ENCODE measurements at places on chromosomes 11 and 22.

GRCh38 chr22:36594569-36594968 lies 65.6 kb upstream of the EIF3D start:
- DNase-seq, result no peak

- DNase-seq, result no peak
Measured at GRCh38 chr11:116929414-116930090, 92.1 kb upstream of the APOA1 start.

- DNase-seq, result no peak
Measured at GRCh38 chr11:70128435-70128906, 50.4 kb downstream of the ANO1 start.

DNA sequence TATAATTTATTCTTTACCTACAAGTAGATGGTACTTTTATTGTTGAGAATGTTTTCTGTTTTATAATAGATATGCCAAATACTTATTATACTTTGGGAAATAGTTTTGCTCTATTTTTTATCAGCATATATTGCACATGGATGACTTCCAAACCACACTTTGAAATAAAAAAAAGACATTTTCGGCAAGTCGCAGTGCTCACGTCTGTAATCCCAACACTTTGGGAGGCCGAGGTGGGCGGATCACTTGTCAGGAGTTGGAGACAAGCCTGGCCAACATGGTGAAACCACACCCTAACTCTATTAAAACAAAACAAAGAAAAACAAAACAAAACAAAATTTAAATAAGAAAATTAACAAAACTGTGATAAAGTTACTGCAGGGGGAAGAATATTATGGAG lies 983.9 kb upstream of the CNTN5 start:
- DNase-seq, result no peak

GRCh38 chr22:30781271-30781875 lies 86.7 kb downstream of the OSBP2 start:
- no peak for DNase-seq

GRCh38 chr11:73539506-73540084 lies 58.3 kb downstream of the FAM168A start:
- DNase-seq, result no peak

DNA sequence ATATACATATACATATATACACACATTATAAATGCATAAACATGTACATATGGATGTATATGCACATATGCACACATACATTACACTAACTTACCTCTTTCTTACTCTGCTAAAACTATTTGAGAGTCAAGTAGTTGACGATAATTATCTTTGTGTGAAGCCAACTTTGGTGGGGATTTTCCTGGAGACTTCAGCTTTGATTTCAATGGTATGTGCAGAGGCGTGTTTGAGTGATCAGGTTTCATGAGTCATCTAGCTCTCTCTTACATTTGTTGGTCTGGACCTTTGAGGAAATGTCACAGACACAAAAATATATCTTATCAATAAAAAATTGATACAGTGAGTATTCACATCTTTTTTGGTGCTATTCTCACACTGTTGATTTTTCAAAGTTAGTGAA lies 769.1 kb upstream of the LUZP2 start:
- DNase-seq, result no peak

- no peak for DNase-seq
Measured at GRCh38 chr11:628056-628455, 1.1 kb upstream of the SCT start.

GRCh38 chr11:128481135-128481534 lies 106.2 kb downstream of the ETS1 start:
- no peak for DNase-seq

- DNase-seq, result no peak
Measured at GRCh38 chr11:107018219-107018901, at the start of gene GUCY1A2. Gene GUCY1A2 (minus strand): TSS chr11:107018476. CDS start chr11:107018055, 421 bp downstream.

DNA sequence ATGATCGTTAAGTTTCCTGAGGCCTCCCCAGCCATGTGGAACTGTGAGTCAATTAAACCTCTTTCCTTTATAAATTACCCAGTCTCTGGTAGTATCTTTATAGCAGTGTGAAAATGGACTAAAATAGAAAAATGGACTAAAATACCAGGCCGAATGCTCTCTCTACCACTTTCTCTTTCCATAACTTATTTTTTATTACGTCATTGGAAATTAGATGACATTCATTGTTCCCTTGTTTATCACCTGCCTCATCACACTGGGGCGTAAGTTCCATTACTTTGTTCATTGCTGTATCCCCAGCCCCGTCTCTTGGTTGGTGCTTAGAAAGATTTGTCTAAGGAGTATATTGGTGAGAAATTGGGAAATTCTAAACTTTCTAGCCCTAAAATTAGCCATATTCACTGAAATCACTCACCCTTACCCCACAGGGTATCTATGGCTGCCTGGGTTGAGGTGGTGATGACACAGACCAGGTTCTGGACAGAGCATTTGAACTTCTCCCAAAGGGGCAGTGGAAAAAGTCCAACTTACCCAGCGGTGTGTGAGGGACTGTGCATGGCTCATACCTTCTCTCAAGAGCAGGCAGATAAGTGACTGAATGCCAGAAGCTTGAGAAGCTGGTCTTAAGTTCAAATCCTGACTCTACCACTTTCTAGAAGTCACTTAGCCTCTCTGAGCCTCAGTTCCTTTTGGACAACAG lies 50.9 kb upstream of the TP53I11 start:
- DNase-seq, result no peak

DNA sequence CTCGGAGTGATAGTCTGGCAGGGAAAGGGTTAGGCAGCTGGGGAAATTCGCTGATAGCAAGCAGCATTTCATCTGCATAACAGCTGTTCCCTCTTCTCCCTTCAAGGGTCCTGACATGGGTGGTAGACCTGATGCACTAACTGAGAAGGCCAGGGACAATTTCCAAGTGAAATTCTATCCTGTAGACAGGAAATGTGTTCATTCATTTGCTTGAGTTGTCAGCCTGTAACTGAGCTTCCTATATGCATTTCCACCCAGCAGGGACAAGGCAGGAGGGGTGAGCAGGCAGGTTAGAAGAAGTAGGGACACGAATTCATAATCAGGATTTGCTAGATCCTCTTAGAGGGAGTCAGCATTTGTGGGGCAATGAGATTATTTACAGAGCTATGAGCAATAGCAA lies 154.3 kb upstream of the NCAM1 start:
- no peak for DNase-seq

DNA sequence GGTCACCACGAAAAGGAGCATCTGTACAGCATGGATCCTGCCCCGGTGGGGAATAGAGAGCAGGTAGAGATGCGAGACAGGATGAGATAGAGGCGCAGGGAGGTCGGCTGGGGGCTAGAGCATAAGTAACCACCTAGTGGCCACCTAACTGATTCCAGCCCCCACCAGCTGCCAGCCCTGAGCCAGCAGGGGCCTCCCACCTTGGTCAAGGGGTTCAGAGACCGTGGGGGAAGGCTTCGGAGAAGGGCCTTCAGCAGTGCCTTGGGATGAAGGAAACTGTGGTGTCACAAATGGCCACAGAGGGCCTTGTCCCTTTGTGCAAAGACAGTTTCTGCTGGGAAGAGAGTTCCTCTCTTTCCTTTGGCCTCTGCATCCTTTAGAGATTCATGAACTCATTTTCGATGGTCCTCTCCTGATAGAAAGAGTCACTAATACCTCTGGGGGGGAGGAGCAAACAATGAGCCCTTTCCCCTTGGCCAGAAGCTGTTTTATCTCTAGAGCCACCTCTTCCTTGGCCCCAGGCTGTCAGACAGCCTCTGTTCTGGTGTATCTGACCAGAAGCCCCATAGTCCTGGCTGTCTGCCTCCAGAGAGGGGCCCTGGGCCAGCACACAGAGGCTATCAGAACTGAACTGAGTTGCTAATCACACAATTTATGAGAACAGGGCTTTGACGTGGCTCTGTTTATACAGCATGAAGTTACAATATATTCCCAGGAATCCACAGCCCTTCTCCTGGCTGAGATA lies 146.0 kb downstream of the PARVA start:
- DNase-seq, result no peak

DNA sequence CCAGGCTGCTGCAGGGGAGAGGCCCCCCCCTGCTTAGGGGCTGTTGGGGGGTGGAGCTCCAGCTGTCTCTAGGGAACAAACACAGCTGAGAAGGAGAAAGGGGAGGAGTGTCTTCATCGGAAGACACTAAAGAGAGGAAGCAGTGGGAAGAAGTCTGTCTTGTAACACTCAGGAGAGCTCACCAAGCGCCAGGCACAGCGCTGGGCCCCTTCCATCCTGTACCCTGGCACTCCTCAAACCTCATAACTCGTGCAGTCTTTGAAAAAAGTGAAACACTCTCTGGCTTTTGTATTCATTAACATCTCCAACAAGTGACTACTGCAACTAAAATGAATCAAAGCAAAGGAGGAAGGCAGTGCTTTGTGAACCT lies 67.4 kb upstream of the PRDM11 start:
- no peak for DNase-seq

- no peak for DNase-seq
Measured at GRCh38 chr22:49937758-49938564, 19.5 kb downstream of the CRELD2 start.

DNA sequence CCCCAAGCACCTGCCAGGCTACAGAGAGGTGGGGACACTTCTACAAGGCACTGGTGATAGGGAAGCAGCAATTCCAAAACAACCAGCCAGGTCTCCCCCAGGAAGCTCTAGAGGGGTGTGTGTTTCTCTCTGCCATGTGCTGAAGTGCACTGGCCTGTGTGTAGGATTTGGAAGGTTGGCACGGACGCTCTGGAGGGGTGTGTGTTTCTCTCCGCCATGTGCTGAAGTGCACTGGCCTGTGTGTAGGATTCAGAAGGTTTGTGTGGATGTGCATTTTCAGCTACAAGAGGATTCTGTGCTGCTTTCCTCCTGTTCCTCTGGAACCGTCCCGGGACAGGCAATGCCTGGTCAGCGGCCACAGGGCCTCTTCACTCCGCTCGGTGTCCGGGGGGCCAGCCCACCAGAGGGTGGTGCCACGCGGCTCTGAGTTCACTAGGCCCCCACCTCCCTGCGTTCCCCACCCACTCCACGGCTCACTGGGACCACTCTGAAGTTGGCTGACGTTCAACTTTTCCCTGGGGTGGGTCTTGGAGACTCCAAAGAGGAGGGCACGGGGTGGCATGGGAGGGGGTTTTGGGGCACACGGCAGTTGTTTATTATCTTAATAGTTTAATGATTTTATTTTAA lies 552.8 kb downstream of the BRD1 start:
- no peak for DNase-seq

DNA sequence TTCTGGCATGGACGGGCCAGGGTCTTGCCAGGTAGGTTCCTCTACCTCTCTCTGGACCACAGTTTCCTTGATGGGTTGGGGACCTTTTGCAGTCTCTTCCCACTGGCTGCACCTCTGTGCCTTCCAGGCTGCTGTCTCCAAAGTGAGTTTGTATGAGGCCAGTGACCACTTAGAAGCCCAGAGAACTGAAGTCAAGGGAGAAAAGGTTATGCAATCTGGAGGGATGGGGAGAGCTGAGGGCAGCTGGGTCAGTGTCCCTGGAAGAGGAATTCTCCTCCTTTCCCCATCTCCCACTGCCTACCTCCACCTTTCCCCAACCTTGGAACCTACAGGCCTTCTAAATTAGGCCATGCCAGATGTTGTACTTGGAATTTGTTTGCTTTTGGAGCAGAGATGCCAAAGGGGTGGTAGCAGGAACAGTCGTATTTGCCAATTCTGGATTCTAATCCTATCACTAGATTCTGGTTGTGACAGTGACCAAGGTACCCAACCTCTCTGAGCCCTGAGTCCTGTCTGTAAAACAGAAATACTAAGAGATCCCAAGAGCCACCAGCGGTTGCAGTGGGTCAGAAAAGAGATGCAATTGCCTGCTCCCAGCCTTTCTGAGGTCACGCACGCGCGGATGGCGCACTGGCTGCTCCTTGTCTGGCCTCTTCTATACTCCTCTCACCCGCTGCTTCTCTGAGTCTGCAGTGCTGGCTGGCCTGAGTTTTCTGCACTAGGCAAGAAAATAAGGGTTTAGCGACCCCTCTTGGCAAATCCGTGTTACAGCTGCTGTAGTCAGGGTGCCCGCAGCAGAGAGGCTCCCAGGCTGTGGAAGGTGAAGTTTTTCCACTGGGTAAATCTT lies 10.7 kb upstream of the ACCSL start:
- DNase-seq, result no peak

DNA sequence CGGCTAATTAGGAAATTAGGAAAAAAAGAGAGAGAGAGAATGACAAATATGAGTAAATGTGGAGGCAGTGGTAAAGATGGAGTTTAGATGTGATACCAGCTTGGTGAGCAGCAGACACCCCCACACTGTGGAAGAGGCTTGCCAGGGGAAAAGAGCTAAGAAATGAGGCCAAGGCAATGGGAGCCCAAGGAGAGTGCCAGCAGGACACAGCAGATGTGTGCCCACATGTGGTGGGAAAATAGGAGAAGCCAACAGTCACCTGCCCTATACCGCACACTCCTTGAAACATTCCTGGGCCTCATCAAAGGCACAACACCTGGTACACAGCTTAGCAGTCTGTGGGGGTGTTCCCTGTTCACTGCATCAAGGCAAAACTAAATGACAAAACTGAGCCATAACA lies 104.9 kb downstream of the FAM76B start:
- DNase-seq, result no peak

DNA sequence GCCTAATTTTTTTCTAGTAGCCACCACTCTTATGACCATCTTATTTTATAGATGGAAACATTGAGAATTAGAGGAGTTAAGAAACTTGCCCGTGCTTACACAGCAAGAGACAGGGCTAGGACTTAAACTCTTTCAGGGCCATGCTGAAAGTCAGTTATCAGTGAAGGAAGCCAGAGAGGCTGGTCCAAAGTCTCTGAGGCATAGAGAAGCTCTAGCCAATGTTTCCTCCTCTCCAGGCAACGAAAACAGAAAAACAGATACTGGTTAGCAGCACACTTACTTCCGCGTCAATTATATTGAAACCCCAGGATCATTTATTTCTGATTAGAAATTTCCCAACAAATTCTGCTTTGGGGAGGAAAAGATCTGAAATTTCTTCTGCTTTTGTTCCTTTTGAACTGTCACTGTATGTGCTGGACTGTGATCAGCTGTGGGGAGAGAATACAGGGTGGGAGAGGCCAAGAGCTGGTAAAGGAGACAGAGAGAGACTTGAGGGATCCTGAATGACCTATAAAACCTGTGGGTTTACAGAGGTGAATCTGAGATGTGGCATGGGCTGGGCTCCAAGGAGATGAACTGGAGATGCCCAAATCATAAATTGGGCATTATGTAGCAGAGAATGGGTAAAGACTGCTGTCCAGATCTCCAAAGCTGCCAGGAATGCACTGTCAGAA lies 37.5 kb upstream of the CAPRIN1 start:
- no peak for DNase-seq

Data from NCI-H2081 treated with DMSO at 0.1 percent for 48 hours (cell line).